ENCODE measurements at places on chromosomes 7 and 10.

- DNase-seq: no peak
These were observed 57.9 kb downstream of the DNAJB9 start for GRCh38 chr7:108627476-108628051.

DNA sequence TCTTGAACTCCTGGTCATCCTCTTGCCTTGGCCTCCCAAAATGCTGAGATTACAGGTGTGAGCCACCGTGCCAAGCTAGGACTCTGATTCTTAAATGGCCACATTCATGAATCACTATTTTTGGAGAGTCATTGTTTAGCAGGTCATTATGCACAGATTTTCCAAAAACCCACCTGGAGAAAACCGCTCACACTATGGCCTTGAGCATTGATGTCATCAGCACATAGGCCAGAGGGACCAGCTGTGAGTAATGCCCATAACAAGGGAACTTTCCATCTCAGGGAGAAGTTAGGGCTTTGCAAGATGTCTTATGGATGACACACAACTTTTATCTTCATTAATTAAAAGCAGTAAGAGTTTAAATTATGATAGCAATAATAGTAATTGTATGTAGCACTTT is 86.4 kb upstream of the KIF5B start:
- DNase-seq: no peak

GRCh38 chr7:123401295-123401694 is 133.1 kb downstream of the IQUB start:
- no peak for DNase-seq

DNA sequence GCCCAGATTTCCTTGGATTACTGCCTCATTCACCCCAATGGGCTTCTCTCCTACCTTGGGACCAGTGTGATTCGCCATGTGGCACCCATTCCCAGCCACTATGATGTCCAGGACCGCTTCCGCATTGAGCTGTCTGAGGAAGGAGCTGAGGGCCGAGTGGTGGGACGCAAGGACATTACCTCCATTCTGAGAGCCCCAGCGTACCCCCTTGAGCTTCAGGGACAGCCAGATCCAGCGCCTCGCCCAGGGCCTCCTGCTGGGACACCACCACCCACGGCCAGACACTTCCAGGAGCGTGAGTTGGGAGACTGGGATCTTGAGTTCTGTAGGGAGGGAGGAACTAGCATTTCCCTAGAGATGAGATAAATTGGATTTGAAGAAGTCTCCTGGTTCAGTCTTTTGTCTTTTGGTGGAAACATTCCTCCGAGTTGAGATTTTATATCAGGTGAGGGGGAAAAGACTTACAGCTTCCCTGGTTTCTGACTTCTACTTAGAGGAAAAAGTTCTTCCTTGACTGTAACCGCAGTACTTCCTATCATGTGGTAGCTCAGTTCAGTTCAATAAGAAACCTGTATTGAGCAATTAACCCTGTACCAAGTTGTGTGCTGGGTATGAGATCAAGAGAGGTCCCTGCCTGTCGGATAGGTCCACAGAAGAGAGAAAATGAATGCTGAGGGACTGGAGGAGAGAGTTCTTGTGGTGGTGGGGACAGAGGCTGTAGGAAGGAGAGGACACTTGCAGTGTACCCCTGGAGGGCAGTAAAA is 1.3 kb downstream of the MOSPD3 start:
- no peak for DNase-seq

DNA sequence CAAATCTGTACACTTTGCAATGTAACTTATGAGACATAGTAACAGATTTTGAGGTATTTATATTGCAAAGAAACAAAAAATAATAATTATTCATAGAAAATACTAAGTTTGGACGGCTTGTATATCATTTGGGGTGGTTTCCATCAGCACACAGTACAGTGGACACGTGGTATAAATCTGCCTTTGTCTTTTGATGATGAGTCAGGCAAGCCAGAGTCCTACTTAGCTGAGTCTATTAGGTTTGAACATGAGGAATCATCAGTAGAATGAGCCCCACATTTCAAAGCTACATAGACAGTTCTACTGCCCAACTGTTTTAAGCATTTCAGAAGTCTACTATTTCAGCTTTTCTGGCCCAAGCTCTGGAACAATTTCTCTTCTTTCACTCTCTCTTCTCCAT is 803.2 kb downstream of the PHTF2 start:
- peak; percentile 25 for DNase-seq

DNA sequence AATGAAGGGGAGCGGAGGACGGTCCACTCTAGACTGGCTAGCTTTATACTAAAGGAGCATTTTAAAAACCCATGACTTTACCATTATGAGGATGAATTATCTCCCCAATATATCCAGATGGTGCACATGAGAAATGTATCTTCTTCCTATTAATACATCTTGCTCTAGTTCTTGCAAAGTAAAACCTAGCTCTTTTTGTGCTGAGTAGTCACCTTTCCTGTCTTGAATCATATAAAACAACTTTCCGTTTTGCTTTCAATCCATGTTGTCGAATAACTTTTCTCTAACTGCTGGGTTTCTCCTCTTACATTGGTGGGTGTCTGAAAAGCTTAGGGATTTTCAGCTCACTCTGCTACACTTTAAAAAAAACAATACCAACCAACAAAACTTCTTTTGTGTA is 96.3 kb upstream of the TAC1 start:
- no peak for DNase-seq

DNA sequence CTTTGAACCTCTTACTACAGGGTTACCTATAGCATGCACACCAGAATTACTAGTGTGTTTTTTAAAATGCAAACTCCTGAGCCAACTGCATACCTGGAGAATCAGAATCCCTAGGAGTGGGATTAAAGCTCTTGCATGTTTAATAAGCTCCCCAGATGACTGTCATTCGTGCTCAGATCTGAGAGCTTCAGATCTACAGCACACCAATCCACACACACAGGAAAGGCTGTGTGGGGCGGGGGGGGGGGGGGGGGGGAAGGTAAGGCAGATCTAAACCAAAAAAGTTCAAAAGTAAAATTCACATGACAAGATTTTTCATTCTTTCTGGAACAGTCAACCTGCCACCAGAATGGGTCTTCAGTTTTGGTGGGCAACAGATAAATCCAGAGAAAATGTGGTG is 5.5 kb downstream of the FAM3C start:
- DNase-seq: no peak

GRCh38 chr10:124390471-124391187 is 28.1 kb downstream of the OAT start:
- no peak for DNase-seq

DNA sequence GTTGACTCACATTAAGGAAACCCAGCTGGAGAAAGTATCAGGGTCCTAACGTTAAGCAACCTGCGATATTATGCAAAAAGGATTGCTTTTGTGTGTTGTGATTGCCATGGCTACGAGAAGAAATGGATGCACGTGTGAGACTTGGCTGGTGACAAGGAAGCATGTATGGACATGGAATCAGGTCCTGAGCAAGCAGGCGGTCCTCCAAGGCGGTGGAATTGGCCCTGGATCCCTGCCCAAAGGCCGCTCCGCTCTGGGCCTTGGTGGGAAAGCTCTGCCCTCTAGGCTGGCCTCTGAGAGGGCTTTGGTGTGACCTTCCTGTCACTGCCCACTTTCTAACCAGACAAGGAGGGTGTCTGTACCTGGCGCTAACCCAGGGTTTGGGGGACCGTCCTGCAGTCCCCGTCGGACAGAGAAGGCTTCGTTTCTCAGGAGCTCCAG is 192.1 kb downstream of the EBF3 start:
- no peak for DNase-seq

DNA sequence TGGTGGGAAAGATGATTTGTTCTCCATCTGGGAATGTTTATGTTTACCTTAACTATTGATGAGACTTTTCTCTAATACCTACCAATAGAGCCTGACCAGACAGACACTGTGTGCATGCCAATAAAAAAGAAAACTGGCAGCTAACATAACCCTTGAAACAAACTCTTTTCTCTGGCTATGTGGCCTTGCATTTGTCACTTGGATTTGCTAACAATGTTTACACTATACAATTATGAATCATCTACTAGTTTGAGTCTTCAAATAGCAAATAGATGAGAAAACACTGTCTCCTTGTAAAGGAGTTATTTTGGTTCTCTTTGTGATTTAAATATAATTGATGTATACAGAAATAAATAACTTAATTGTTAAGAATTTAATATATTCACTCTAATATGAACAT is 273.1 kb downstream of the SEMA3D start:
- peak; percentile 18 for DNase-seq

DNA sequence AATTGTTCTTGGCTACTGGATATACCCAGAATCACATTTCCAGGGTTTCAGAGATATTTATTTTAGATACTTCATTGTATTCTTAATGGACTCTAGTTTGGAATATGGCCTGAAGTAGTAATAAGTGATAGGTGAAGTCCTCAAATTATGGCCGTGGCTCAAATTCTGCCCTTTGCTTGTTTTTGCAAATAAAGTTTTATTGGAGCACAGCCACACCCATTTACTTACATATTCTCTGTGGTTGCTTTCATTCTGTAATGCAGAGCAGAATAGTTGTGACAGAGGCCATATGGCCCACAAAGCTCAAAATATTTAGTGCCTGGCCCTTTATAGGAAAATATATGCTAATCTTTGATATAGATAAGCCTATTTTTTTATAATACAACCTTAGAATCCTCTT is 19.5 kb downstream of the ANLN start:
- no peak for DNase-seq

GRCh38 chr7:18222636-18223035 is 195.0 kb upstream of the PRPS1L1 start:
- DNase-seq: no peak

GRCh38 chr10:130371156-130371555 is 235.0 kb downstream of the GLRX3 start:
- no peak for DNase-seq

- no peak for DNase-seq
These were observed 174.8 kb downstream of the FOXP2 start for GRCh38 chr7:114589436-114589835.

- peak; percentile 48 for DNase-seq
These were observed 4.1 kb downstream of the HOXA9 start for GRCh38 chr7:27161214-27161720.

GRCh38 chr7:106770191-106770590 is 94.9 kb upstream of the PIK3CG start:
- DNase-seq: peak; percentile 90

GRCh38 chr10:12703813-12704212 is 297.7 kb downstream of the CCDC3 start:
- peak; percentile 60 for DNase-seq
